GDM1 (cell line): ENCODE measurements at places on chromosomes 5 and 9.

- no peak for DNase-seq
These were observed 37.3 kb upstream of the TRIO start for GRCh38 chr5:14105718-14106410.

DNA sequence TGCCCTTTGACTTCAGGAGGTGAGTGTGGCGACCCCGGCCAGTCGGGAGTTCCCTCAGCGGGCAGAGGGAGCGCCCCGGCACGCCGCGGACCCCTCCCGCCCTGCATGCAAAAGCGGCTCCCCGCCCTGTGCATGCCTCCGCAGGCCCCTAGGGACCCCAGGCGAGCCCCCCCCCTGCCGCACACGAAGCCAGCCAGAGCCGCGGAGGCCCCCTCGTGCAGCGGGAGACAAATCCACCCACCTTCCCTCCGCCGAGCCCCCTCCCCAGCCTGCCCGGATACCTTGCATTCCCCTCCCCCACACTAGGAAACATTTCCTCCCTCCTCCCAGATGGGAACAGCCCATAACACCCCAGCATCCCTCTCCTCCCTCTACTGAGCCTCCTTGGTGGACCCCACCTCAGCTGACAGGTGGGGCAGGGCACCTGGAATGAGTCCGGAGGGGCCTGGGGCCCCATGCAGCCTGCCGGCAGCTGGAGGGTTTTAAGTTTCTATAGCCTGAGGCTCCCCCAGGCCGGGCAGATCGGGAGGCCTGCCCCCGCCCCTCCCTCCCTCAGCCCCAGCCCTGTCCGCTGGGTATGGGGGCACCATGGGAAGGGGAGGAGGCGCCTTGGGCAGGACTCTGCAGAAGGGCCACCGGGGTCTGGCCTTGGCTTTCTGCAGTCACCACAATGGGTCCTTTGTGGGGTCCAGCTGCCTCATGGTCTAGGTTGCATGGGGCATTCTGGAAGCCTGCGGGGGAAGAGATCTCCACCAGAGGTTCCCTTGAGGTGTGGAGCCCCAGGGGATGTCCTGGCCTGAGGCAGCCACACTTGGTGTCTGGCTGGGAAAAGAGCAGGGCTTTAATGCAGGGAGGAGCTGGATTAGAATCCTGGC lies 601 bp downstream of the ERGIC1 start:
- no peak for DNase-seq

DNA sequence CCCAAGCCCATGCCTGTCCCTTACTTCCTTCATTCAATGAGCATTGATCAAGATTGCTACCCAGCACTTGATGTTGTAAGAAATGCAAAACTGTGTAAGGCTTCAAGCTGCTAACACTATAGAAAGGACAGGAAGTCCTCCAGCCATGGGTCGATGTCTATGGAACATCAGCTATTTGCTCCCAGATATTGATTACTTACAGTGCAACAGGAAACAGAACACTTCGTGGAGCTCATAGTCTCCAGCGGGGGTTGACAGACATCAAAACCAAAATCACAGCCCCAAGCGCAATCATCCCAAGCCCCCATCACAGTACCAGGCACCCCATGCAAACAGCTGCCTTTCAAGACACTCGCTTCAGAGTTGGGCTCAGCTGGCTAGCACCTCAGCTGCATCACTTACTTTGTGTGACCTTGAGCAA lies 26.8 kb upstream of the DUSP1 start:
- DNase-seq, result no peak

DNA sequence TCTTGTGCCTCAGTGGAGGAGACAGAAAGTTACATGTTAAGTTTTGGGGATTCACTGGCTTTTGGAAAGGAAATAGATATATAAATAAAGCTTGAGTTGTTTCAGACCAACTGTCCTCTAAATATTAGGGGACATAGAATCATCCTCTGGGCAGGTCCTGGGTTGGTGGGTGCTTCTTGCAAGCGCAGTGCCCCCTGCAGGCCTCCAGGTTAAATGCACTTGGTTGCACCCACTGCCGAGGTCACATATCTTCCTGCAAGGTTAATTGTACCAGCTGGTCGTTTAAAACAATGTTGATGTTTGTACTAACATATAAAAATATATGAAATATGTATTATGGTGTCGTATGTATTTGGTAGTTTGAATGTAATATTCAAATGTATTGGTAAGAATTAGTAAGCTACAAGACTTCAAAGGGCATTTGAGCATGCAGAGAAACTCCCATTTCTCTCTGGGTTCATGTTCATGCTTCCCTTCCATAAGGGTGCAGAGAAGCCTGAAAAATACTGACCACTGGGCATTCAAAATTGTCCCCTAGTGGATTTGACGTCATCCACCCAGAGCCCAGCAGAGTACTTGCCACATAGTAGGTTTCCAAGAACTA lies 87.0 kb downstream of the ZNF618 start:
- peak; percentile 37 for DNase-seq

GRCh38 chr9:130824643-130825350 lies 10.3 kb upstream of the ABL1 start:
- DNase-seq, result no peak
